ENCODE measurements at places on chromosomes 5 and 9.

DNA sequence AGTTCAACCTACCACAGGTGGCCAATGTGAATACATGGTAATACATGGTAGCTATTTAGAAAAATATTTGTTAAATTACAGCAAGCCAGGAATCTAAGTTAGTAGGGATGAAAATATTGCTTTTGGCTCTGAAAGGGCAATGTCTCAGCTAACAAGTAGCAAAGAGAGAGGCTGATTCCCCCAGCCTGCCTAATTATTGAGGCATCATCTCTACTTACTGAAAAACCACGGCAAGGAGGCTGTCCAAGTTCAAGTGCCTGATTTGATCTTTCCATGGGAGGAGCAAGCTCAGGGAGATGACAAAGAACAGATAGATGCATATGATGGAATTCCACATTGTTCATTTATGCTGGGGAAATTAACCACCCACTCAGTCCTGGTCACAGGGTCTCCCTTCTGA is 28.7 kb upstream of the UBTD2 start:
- DNase-seq: no peak

- no peak for DNase-seq
These were observed 5.7 kb upstream of the EGFL7 start for GRCh38 chr9:136656795-136657611.

DNA sequence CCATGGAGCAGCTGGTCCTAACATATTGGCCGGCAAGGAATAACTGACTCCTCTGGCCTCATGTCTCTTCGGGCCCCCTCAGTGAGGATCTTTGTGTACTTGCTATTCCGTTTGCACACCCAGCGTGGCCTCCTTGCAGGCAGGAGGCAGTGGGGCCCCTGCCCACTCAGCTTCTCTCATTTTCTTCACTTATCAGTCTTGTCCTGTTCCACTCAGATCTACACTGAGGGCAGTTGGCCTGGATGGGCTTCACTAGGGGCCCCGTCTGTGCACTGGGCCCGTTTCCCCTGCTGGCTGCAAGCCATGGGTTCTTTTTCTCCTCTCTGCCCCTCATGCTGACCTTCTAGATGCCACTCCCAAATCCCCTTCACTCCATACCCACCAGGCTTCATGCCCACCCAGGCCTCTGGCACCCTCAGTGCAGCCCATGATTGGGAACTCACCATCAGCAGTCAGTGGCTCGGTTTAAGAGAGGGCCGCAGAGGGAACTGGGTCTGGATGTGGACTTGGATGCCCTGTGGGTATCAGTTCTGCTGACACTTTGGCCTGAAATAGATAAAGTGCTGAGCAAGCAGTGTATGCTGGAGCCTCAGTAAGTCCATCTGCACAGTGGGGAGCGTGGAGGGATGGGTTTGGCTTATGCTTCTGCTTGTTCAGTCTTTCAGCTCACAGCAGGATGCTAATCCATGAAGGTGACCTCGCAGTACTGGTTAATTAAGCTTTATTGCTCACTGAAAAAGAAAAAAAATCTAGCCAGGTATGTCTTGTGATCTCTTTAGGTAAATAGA is 57.9 kb downstream of the ERBIN start:
- no peak for DNase-seq

DNA sequence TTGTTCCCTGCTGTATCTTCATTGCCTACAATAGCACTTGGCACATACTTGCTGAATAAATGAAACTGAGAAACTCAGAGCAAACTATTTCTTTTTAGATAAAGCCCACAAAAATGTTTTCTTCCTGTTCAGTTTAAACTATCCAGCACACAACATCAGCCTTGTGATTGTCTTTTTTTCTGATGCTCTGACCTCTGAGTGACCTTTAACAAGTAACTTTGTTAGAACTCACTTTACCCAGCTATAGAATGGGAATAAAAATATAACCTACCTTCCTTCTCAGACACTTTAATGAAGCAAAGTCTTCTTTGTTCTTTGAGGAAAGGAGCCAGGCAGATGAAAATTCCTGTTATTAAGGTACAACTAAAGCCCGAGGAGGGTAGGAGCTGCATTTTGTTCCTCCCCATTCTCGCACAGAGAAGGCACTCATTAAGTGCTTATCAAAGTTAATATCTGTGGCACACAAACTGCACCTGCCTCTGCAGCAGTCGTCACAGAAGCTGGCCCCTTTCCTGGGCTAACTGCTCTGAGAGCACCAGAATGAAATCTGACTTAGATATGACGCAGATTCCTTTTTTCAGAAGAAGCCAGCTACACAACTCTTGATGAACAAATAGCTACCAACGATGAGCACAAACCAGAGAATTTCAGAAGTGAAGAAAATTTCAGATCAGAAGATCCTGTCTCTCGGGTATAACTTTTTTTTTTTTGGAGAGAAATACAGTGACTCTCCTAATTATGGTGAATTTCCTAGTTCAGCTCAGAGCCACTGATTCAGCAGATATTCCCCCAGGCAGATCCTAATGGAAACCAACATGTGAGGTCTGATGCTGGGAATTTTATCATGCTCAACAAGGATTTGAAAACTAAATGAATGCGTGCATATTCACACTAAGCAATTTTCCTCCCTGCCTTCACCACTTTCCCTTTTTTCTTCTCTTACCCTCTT is 31.0 kb upstream of the NR3C1 start:
- peak; percentile 21 for DNase-seq

GRCh38 chr5:362978-363765 is 41.7 kb downstream of the AHRR start:
- DNase-seq: no peak

- DNase-seq: no peak
These were observed 9.0 kb downstream of the MTREX start for GRCh38 chr5:55316837-55317236.
